ENCODE measurements at places on chromosomes 1 and 21.

DNA sequence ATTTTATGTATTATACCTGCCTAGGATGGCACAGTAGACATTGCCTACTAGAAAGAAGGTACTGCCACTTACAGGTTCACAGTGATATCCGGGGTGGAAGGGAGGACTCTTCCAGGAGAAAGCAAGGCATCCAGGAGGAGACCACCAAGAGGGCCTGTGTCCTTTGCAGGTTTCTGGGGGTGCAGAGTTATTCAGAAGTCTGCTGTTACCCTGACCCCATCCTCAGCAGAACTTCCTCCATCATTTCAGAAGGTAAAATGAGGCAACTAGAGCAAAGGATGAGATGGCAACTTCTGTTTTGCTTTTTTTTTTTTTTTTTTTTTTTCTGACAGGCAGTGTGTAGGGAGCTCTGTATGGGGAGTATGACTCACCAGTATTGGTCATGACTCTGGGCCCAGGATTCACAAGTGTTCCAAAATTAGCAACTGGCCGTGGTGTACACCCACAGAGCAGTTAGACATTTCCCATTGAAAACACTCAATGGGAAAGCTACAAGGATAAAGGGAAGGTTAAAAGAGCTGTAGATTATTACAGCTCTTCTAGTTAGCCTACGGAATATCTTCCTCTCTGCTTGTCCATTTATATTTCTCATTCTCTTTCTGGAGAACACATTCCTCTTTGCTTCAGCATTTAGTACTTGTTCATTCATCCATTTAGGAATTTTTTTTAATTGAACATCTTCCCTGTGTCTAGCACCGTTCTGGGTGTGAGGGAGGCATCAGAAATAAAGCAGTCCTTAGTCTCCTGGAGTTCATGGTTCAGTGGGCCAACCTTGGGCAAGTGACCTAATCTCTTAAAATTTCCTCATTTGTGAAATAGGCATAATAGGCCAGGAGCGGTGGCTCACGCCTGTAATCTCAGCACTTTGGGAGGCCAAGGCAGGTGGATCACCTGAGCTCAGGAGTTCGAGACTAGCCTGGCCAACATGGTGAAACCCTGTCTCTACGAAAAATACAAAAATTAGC, 50.5 kb upstream of the PPP2R5A start:
- DNase-seq = peak; percentile 95

GRCh38 chr1:69139007-69139406, 428.7 kb upstream of the LRRC7 start:
- no peak for DNase-seq

- no peak for DNase-seq
Observed at GRCh38 chr1:76048219-76048618, 26.3 kb upstream of the ST6GALNAC3 start.

DNA sequence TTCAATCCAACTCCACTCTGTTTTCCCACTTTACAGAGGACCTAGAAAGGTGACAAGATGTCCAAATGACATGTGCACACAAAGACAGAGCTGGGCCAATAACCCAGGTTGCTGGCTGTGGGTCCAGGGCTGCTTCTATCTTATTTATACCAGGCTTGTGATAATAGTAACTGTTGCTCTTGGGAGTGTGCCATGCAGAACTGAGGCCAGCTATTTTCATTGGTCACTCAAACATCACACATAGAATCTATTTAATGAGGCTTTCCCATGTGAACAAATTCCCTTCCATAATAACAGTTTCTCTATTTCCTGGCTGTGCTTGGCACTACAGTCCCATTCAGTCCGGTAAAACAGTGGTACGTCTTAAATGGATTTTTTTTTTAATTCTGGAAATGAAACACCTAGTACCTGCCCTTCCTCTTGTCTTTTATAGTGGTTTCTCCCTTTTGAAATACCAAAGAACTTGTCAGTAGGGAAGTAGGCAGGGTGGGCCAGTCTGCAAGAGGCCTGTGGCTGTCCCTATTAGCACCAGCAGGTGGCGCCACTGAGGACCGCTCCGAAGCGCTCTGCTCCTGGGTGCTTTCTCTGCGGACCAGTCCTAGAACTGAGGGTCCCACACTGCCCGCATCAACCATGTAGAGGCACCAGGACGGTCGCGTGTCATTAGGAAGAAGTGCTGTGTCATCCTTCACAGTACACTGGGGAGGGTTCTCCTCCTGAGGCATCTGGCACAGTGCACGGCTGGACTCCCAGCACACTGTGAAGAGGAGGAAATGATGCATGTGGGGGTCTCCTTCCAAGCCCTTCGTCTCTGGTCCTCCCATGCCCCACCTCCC, 52.1 kb downstream of the GPR161 start:
- DNase-seq = peak; percentile 66

DNA sequence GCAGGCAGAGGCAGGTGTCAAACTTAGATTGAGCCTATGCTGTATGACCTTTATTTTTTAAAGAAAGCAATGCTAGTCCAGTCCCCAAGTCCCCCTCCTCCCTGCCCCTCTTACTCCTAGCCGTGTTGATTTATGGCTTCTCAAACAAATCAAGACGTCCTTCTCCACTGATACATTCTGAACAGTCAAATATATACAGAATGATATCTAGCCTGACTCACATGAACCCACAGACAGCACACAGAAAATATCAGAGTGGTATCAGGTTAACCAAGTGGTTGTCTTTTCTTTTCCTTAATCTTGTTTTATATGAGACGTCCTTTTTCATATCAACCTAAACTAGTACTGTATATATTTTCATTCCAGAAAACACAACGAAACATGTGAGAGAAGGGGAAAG, 13.4 kb downstream of the DAB1 start:
- DNase-seq = no peak

- peak; percentile 70 for DNase-seq
Observed at GRCh38 chr1:55195521-55196233, 19.5 kb downstream of the USP24 start.

GRCh38 chr1:38274974-38275373, 228.4 kb upstream of the POU3F1 start:
- DNase-seq = peak; percentile 47

- no peak for DNase-seq
Observed at GRCh38 chr1:14845851-14846250, 247.4 kb downstream of the KAZN start.
